ENCODE measurements at places on chromosomes 1 and 21. TPM values are rescaled to one million over a fixed set of nuclear protein-coding genes. Genes with fewer than 3 reads are reported as not detected.

LYST gene
- 3.9 TPM for polyA plus RNA-seq

DNA sequence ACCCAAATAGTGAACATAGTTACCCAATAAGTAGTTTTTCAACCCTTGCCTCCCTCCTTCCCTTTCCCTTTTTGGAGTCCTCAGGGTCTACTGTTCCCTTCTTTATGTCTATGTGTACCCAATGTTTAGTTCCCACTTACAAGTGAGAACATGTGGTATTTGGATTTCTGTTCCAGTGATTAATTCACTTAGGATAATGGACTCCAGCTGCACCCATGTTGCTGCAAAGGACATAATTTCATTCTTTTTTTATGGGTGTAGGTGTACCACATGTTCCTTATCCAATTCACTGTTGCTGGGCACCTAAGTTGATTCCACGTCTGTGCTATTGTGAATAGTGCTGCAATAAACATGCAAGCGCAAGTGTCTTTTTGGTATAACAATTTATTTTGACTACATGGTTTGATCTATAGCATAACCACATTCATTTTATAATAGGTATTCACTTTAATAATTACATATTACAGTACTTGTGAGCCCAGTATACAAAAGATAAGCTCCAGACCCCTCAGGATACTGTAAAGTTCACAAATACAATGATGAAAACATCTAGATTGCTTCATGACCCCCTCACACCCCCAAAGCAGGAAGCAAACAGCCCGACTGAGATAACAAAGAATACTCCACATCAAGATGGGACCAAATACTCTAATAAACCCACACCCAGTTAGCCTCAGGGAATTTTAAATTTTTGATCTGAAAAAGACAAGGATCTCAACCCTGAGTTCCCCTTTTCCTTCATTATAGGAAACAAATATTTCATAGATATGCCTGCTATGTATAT lies 45.3 kb downstream of the PUM1 start:
- no peak overlapping the region for H3K27ac ChIP-seq
- H3K4me3 ChIP-seq: no peak overlapping the region

DNA sequence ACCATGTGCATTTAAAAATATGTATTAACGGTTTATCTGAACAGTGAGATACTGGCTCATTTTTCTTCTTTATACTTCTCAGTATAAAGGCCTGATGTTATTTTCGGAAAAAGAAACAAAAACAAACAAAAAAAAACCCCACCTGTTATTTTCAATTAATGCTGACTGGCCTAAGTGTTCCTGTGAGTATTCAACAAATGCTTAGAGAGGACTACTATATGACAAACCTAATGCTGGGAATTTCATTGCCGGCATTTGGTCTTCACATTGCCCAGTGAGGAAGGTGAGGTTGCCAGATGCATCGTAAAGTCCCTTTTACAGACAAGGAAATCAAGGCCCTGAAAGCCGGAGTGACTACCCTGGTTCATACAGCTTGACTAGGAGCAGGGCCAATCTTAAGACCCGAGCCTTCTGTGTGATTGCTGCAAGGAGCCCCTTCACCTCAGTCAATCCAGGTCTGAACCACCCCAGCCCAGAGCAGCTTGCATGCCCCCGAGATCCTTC lies 599 bp downstream of the MRPL24 start:
- peaks cover 21% of the 10 kb centered on the region for H3K36me3 ChIP-seq
- no peak for DNase-seq
- H3K27ac ChIP-seq: peak overlapping the region; percentile 92
- peaks cover 7% of the 10 kb centered on the region for H3K4me1 ChIP-seq

GRCh38 chr1:198246337-198246736 lies 89.5 kb downstream of the NEK7 start:
- H3K36me3 ChIP-seq: peaks cover 33% of the 10 kb centered on the region
- no peak overlapping the region for H3K4me3 ChIP-seq
- H3K27ac ChIP-seq: no peak overlapping the region
- H3K27me3 ChIP-seq: no peaks in the 10 kb centered on the region
- no peaks in the 10 kb centered on the region for H3K4me1 ChIP-seq
- no peak for DNase-seq

DNA sequence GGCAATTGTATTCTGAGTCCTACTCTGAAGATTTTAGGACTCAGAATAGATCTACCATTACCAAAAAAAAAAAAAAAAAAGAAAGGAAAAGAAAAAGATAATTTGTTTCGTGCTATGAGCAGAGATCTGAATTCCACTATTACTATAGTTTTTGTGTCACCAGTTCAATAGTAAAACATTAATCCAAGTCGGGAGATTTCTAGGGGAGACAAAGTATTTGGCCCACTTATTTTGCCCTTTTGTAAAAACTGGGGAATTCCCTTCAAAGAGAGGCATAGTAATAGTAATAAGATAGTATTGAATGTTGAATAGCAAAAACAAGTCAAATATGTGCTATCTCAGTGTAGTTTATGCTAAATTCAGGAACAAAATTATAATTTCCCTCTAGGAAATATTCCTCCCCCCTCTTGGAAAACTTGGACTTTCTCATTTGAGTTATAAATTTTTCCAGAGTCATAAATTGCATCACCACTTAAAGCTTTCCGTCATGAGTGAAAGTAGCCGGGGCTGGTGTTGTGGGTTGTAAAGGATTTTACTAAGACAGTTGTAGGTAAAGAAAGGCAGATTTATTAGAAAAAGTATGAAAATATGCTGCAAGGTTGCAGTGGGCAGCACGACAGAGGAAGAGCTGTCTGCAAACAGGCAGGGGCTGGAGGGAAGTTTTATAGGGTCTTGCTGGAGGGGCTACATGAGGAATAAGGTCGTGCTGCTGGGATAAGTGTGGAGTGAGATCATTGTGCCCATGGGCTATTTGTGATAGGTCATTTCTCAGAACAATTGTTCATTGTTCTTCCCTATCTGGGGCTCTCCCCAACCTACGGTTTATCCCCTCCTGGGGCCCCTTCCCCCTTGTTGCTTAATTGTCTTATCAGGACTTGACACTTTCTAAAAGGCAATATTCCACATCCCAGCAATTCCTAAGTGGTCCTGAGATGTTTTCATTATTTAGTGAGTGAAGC lies 1009.9 kb downstream of the PLA2G4A start:
- H3K27ac ChIP-seq: no peak overlapping the region
- no peaks in the 10 kb centered on the region for H3K36me3 ChIP-seq
- DNase-seq: no peak
- no peak overlapping the region for H3K4me3 ChIP-seq
- no peaks in the 10 kb centered on the region for H3K27me3 ChIP-seq

- H3K27me3 ChIP-seq: no peaks in the 10 kb centered on the region
- H3K27ac ChIP-seq: no peak overlapping the region
- no peaks in the 10 kb centered on the region for H3K36me3 ChIP-seq
- peaks cover 9% of the 10 kb centered on the region for H3K4me1 ChIP-seq
- no peak for DNase-seq
Measured at GRCh38 chr21:41726058-41726558, 40.7 kb downstream of the RIPK4 start.

GRCh38 chr1:206449565-206449964 lies 20.7 kb upstream of the IKBKE start:
- peaks cover 26% of the 10 kb centered on the region for H3K4me1 ChIP-seq
- H3K27me3 ChIP-seq: no peaks in the 10 kb centered on the region
- DNase-seq: no peak
- peak overlapping the region; percentile 10 for H3K27ac ChIP-seq
- no peak overlapping the region for H3K4me3 ChIP-seq

DNA sequence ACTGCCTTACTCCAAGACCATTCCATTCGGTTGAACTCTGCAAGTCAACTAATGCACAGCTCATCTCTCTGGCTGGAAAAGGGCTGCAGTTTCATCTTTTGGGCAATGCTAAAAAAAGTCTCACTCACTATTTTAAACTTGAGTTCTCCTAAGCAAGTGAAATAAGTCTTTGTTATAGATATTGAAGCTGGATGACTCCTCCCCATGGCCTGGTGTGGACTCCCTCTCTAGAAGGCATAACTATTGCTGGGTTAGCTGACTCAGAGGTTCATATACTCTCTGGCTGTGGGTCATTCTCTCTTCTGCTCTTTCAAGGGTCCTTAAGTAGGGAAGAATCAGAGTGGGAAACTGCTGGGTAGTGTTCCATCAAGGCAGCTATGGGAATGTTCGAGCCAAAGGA lies 88.0 kb downstream of the XCL2 start:
- H3K4me1 ChIP-seq: peaks cover 2% of the 10 kb centered on the region
- DNase-seq: no peak
- no peaks in the 10 kb centered on the region for H3K27me3 ChIP-seq
- no peaks in the 10 kb centered on the region for H3K36me3 ChIP-seq
- H3K4me3 ChIP-seq: no peak overlapping the region

GRCh38 chr1:179708434-179709195 lies 34.5 kb upstream of the FAM163A start:
- H3K36me3 ChIP-seq: no peaks in the 10 kb centered on the region
- H3K4me1 ChIP-seq: peaks cover 23% of the 10 kb centered on the region

GRCh38 chr1:154463512-154463990 lies 38.5 kb upstream of the TDRD10 start:
- no peaks in the 10 kb centered on the region for H3K27me3 ChIP-seq
- no peaks in the 10 kb centered on the region for H3K36me3 ChIP-seq
- H3K4me1 ChIP-seq: peaks cover 7% of the 10 kb centered on the region
- no peak overlapping the region for H3K4me3 ChIP-seq
- DNase-seq: no peak

GRCh38 chr21:36828891-36829515 lies 130.1 kb downstream of the SIM2 start:
- no peak overlapping the region for H3K27ac ChIP-seq
- no peak for DNase-seq
- no peaks in the 10 kb centered on the region for H3K4me1 ChIP-seq
- H3K4me3 ChIP-seq: no peak overlapping the region
- no peaks in the 10 kb centered on the region for H3K36me3 ChIP-seq

- no peaks in the 10 kb centered on the region for H3K27me3 ChIP-seq
- no peaks in the 10 kb centered on the region for H3K4me1 ChIP-seq
- H3K27ac ChIP-seq: no peak overlapping the region
- no peak for DNase-seq
Measured at GRCh38 chr1:34694383-34694782, 60.5 kb upstream of the GJB5 start.
